Occipital lobe (tissue), 3 donors: ENCODE measurements at places on chromosomes 4 and X. TPM values are rescaled to one million over a fixed set of nuclear protein-coding genes. Genes with fewer than 3 reads are reported as not detected.

COMMD8 gene
- total RNA-seq: 28.1 TPM

PRRG3 gene
- 7.2 TPM for total RNA-seq

NR0B1 gene
- 0.31 TPM for total RNA-seq

CENPVL1 gene
- total RNA-seq: 1.7 TPM

FRG2 gene
- not detected for total RNA-seq

ZC4H2 gene
- 12.9 TPM for total RNA-seq

CNKSR2 gene
- total RNA-seq: 200 TPM

TKTL2 gene
- total RNA-seq: 0.47 TPM

RPA4 gene
- total RNA-seq: 2.0 TPM

NALF2 gene
- 1.9 TPM for total RNA-seq

LANCL3 gene
- total RNA-seq: 1.4 TPM

SLC7A11 gene
- 30.9 TPM for total RNA-seq

SYP gene
- 158 TPM for total RNA-seq

UGT2B17 gene
- total RNA-seq: not detected

HMGN5 gene
- 0.31 TPM for total RNA-seq

TRIML1 gene
- not detected for total RNA-seq

CXorf49 gene
- total RNA-seq: not detected

PABPC5 gene
- 11.9 TPM for total RNA-seq

NKX3-2 gene
- not detected for total RNA-seq

RAB39B gene
- 28.2 TPM for total RNA-seq

UGT2A3 gene
- under 0.01 TPM for total RNA-seq

BEX2 gene
- total RNA-seq: 101 TPM

FAM9B gene
- not detected for total RNA-seq

MED28 gene
- 33.5 TPM for total RNA-seq

APELA gene
- not detected for total RNA-seq

IL2RG gene
- total RNA-seq: not detected

DUSP9 gene
- total RNA-seq: 1.7 TPM

POF1B gene
- not detected for total RNA-seq

SLC10A6 gene
- total RNA-seq: not detected

ART3 gene
- 0.78 TPM for total RNA-seq

RASL11B gene
- total RNA-seq: 31.7 TPM

XPNPEP2 gene
- 0.31 TPM for total RNA-seq

TMPRSS11B gene
- total RNA-seq: 0.78 TPM

CFP gene
- total RNA-seq: 0.62 TPM

ZFP92 gene
- 1.9 TPM for total RNA-seq

MAGEH1 gene
- total RNA-seq: 115 TPM

SUPT20HL1 gene
- total RNA-seq: not detected

F9 gene
- not detected for total RNA-seq

FAM149A gene
- total RNA-seq: 38.8 TPM
